Skin of body (tissue), 3 donors: ENCODE measurements at places on chromosomes 11 and 22.

- no peak for DNase-seq
Measured at GRCh38 chr11:2158966-2159365, 2.0 kb downstream of the INS start.

GRCh38 chr22:38614332-38615063 is 41.7 kb downstream of the FAM227A start:
- DNase-seq = no peak

- DNase-seq = no peak
Measured at GRCh38 chr22:25536589-25536988, 27.9 kb upstream of the GRK3 start.

- no peak for DNase-seq
Measured at GRCh38 chr22:48316257-48317250, 1511.1 kb downstream of the BRD1 start.

- DNase-seq = peak; percentile 50
Measured at GRCh38 chr11:10809373-10810160, 841 bp upstream of the EIF4G2 start.

DNA sequence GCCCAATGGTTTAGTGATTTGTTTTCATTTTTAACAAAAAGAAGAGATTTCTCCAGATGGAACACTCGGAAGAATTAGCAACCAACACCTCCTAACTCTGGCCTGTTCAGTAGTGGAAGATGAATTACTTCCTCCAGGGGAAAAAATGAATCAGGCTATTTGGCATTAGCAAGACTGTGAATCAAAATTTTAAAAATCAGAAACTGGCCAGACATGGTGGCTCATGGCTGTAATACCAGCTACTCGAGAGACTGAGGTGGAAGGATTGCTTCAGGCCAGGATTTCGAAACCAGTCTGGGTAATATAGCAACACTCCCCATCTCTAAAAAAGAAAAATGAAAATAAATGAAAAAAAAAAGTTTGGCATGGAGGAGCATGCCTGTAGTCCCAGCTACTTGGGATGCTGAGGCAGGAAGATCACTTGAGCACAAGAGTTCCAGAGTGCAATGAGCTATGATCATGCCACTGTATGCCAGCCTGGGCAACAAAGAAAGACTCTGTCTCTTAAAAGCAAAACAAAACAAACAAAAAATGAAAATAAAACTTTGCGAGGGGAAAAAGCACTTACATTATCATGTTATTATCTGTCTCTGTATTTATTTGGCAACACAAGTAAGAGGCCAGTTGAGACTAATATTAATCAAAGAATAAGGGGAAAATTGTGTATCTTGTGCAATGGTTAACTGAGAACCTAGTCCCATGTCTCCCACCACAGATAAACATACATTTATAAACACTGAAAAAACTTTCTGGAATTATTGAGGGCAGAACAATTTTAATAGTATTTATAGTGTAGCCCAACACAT is 796.3 kb upstream of the ANO3 start:
- DNase-seq = peak; percentile 57

DNA sequence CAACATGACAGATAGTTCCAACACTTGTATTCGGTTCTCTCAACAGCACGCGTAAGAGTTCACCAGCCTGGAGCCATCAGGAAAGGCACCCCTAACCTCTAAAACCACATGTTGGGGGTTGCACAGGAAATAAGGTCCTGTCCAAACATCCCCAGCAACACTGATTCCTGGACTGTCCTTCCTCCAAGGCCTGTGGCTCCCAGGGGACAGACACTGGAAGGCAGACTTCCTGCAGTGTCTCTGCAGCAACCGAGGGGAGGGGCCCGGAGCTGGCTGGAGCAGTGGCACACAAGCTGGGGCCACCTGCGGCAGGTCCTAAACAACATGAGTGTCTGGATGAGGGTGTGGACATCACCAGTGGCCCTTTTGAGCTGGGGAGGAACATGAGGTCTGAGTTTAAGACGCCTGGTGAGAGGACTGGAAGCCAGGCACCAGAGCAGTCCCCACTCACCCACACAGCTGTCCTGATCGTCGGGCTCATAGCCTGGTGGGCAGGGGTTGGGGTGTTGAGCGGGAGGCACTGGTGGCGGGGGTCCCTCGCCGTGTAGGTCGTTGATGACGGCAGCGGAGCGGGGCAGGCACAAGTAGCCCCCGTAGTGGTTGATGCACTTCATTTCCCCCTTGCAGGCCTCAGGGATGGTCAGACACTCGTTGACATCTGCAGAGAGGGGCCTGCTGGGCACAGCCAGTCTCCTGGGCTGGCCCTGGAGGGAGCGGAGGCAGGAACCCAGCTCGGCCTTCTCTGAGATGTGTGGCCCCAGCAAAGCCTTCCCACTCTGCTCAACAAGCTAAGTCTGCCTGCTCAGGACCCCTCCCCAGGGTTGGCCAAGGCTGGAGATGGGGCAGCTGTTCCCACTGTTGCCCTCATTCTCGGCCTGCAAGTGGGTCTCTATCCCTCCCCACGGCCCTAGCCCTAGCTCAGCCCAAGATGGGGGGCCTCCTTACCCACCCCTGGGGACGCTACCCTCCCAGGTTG is 1.6 kb downstream of the EFEMP2 start:
- DNase-seq = no peak

GRCh38 chr11:104154296-104154695 is 9.7 kb downstream of the PDGFD start:
- DNase-seq = no peak

DNA sequence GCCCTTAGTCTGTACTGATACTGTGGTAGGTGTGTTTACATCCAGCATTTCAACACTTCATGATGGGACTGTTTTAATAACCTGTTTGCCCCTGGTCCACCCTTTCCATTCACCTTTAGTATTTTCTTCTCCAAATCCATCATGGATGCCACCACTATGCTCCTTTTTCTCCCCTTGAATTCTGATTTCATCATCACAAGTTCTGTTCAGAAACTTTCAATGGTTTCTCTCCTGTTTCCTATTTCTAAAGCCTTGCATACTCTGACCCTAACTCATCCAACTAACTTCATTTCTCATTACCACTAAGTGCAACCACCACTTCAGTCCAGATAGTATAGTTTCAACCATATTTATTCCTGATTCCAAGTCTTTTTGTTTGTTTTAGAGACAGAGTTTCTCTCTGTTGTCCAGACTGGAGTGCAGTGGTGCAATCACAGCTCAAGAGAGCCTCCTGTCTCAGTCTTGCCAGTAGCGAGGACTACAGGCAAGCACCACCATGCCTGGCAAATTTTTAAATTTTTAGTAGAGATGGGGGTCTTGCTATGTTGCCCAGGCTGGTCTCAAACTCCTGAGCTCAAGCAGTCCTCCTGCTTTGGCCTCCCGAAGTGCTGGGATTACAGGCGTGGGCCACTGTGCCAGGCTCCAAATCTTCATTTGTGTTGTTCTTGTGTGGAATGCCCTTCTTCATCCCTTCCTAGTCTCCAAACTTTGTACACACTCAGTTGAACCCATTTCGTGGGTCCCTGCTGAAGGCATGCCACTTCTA is 1.2 kb upstream of the LIN7C start:
- DNase-seq = no peak

DNA sequence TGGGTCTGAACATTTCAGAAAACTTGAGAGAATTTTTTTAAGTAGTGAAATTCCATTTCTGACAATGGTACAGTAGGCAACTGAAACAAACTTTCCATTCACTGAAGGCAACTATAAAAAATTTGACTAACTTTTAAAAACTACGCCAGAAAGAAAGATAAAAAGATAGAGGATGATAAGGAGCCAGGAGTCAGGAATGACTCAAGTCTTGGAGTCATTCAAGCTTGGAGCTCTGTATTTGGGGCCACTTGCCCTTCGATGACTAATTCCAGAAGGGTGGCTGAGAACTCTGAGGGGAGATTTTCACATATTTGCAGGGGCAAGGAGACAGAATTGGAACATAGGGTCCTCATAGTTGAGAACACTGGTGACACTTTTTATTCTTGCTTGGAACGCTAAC is 1083.2 kb upstream of the CNTN5 start:
- DNase-seq = no peak

- peak; percentile 41 for DNase-seq
Measured at GRCh38 chr22:37643225-37643847, 3.9 kb downstream of the SH3BP1 start.

GRCh38 chr11:134360050-134360835 is 28.5 kb downstream of the GLB1L2 start:
- DNase-seq = peak; percentile 63

GRCh38 chr11:129918361-129918760 is 23.0 kb upstream of the NFRKB start:
- DNase-seq = no peak

GRCh38 chr22:50174382-50175190 is 4.1 kb downstream of the PANX2 start:
- DNase-seq = no peak

DNA sequence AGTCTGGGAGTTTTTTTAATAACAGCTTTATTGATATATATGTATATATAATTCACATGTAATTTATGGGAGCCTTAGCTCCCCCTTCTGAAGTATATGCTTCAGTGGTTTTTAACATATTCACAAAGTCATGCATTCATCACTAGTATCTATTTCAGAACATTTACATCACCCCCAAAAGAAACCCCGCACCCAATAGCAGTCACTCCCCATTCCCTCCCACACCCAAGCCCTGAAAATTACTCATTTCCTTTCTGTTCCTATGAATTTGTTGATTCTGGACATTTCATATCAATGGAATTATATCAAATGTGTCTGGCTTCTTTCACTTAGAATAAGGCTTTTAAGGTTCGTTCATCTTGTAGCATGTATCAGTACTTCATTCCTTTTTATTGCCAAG is 35.6 kb upstream of the SYT7 start:
- no peak for DNase-seq

- no peak for DNase-seq
Measured at GRCh38 chr11:114964676-114965214, 286.4 kb downstream of the NXPE2 start.

- no peak for DNase-seq
Measured at GRCh38 chr22:31328544-31328960, 17.6 kb downstream of the PATZ1 start.

- no peak for DNase-seq
Measured at GRCh38 chr11:112863305-112863704, 97.9 kb upstream of the NCAM1 start.

- no peak for DNase-seq
Measured at GRCh38 chr22:40679964-40680818, 907 bp downstream of the MCHR1 start.

GRCh38 chr11:65645710-65646109 is 7.8 kb downstream of the SIPA1 start:
- no peak for DNase-seq

DNA sequence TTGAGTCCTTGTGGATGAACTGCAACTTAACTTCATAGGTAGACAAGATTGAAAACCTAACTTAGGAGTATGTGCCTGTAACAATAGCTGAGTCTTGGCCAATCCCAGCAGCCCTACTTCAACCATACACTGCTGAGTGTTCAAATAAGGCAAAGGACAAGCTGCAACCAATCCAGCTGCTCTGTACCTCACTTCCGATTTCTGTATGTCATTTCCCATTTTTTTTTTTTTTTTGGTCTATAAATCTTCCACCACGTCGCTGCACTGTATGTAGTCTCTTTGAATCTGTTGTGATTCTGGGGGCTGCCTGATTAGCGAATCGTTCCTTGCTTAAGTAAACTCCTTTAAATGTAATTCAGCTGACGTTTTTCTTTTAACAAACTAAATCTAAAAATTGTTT is 35.4 kb upstream of the FLI1 start:
- DNase-seq = no peak

GRCh38 chr11:1130276-1131032 is 27.3 kb upstream of the MUC5AC start:
- no peak for DNase-seq

DNA sequence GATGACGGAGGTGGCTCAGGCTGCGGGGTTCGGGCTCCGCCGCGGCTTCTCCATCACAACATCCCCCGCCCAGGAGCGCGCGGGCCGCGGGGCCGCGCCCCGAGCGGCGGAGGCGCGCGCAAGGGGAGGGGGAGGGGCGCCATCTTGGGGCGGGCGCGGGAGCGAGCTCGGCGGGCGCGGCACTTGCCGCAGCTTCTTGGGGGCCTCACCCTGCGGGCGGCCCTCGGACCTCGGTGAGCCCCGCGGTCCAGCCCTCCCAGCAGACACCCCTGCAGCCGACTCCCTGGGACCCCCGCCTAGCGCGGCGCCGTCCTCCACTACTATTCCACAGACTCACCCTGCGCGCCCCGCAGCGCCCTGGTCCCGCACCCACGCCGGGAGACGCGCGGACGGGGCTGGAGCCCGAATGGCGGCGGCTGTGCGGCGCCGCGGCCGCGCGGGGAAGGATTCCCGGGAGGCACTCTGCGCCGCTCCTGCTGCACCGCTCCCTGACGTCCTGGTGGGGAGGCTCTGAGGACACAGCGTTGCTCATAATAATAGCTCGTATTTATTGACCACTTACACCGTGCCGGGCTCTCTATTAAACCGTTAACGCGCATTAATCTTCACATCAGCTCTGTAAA is at the start of gene APBB1:
TSS of gene APBB1 (minus strand) at position 86 of the 623 bp plus-strand sequence. CDS start 7,747 bp downstream, outside the sequence.
- DNase-seq = peak; percentile 53

GRCh38 chr11:72493426-72494108 is 59.2 kb upstream of the CLPB start:
- DNase-seq = no peak

- no peak for DNase-seq
Measured at GRCh38 chr22:29692327-29692640, 27.5 kb upstream of the CABP7 start.

GRCh38 chr11:117818041-117818873 is 6.3 kb downstream of the FXYD2 start:
- DNase-seq = no peak

DNA sequence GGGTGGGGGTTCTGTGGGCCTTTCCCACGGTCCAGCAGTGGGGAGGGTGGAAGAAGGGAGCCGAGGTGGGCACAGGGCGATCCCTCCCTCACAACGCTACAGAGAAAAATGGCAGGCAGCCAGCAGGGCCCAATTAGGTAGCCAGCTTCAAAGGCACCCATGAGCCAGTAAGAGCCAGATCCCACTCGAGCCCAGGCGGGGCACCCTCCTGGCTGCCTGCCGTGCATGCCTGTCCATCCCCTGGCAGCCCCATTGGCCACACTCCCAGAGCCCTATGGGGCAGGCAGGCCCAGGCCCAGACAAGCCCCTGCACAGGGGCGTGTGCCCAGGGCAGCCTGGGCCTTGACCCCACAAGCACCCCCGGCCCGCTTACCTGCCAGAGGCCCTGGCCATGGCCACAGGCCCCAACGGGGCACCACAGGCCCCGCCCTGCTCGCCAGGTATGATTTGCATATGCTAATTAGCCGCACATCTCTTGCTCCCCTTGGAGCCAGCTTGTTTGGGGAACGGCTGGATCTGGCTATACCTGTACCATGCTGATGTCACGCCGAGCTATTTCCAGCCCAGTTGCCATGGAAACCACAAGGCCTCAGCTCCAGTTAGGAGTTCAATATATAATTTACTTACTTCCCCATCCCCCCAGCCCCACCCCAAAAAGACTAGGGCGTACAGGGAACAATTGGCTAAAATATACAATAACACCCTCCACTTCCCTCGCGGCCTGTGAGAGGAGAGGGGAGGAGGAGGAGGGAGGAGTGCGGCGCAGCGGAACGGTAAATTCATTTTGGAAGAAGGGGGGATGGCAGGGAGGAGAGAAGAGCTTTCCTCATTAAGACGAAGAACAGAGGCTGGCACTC is 47.5 kb upstream of the TCF20 start:
- no peak for DNase-seq

GRCh38 chr22:37177221-37177620 is 10.8 kb downstream of the C1QTNF6 start:
- no peak for DNase-seq
